ENCODE measurements at places on chromosomes 5 and 9.

DNA sequence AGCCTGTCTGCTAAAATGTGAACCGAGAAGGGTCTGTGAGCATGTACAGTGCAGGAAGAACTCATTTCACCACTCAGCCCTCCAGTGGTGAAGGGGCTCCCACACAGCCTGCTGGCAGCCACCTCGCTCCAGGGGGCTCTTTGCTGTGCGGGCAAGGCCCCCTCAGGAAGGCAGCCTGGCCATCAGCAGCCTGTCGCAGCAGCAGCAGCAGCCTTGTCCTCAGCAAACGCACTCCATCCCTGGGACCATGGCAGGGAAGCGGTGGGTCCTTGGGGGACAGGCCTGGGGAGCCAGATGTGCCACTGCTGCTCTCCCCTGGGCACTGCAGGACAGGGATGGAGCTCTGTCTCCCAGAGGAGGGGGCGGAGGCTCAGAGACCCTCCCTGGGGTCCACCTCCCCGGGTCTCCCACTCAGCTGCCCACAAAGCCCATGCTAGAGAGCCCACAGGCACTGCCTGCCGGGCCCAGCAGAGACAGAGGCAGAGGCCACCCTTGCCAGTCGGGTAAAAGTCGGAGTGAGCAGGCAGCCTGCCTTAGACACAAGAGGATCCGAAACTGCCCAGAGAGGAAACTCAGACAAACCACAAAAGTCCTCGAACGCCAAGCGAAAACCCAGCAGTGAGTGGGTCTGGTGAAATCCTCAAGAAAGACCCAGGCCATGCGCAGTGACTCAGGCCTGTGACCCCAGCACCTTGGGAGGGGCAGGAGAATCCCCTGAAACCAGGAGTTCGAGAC is 8.0 kb downstream of the BRD3 start:
- no peak for DNase-seq

DNA sequence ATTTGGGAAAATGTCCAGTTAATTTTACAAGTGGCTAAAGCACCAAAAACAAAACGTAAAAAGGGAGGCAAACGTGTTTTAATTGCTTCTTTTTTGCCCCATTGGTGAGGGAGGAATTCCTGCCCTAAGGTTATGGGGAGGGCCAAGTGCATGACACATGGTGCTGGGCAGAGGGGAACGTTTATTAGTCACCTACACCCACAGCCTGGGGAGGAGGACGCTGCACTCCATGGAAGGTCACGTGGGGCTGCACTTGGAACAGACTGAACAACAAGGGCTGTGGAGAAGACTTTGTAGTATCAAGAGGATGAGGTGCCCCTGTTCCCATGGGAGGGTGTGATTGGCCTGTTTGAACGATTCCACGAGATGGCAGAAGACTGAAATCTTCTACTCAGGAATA is 13.7 kb upstream of the ADAMTS16 start:
- no peak for DNase-seq

- DNase-seq: no peak
These were observed 46.5 kb upstream of the TNFAIP8 start for GRCh38 chr5:119309326-119309725.

DNA sequence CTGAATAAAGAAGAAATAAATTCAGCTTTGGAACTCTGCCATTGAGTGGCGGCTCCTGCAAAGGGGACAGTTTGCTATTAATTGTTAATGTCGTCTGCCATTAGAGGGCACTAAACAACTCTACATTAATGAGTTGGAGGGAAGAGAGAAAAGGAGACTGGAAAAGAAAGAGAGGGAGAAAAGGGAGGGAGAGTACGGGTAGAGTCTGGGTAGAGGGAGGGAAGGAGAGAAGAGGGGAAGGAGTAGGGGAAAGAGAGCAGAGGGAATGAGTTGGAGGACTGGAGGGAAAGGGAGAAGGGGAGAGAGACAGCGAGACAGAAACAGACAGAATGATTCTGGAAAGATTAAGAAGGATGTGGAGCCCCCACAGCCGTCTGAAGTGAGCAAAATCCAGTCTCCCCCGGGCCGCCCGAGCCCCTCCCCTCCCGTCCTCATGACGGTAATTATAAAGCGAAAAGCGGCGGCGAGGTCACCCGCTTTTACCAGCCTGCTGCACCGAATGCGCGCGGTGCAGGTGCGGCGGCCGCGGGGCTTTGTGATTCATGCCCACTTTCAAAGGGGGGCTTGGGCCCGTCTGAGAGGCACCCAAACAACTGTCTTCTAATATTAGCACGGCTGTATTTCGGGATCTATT is 1.9 kb upstream of the FST start:
- no peak for DNase-seq

DNA sequence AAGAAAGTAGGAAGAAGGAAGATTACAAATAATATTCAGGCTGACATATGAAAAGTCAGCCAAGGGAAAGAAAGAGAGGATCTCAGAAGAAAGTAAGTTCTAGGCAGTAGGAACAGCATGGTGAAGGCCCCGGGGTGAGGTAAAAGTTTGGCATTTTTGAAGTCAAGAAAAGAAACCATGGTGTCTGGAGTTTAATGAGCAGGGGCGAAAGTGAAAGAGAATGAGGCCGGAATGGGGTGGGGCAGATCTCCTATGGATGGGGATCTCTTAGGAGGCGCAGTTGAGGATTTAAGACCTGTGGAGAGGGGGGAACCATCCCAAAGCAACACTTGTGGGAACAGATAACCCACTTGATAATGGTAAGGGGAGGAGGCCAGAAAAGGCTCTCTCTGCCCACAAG is 42.3 kb upstream of the SMAD5 start:
- no peak for DNase-seq

DNA sequence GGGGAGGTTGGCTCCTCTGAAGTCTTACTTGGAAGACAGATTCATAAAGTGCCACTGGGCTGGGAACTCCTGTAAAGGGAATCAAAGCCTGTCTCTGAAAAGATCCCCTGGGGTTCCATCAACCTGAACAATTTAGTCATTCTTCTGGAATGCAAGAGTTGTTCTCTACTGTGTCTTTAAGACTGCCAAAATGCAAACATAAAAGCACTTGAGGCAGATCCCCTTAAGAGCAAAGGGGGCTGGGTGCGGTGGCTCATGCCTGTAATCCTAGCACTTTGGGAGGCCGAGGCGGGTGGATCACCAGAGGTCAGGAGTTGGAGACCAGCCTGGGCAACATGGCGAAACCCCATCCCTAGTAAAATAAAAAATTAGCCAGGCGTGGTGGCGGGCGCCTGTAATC is 16.7 kb downstream of the CDKN2AIPNL start:
- DNase-seq: no peak

DNA sequence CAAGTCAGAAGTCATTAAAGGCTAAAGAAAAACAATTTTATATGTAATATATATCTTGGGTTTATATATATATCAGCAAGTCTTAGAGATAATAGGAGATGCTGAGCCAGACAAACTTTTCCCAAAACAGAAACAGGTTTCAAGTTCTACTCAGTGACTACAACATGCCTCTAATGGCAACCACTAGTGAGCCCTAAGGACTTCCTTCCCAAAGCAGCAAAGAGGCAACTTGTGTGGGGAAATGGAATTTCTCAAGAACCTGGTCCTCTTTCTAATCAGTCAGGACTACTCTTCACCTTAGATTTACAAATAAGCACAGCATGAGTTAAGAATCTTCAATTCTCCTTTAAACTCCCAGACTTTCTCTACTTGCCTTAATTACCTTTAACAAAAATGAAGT is 17.6 kb downstream of the RNF38 start:
- no peak for DNase-seq

DNA sequence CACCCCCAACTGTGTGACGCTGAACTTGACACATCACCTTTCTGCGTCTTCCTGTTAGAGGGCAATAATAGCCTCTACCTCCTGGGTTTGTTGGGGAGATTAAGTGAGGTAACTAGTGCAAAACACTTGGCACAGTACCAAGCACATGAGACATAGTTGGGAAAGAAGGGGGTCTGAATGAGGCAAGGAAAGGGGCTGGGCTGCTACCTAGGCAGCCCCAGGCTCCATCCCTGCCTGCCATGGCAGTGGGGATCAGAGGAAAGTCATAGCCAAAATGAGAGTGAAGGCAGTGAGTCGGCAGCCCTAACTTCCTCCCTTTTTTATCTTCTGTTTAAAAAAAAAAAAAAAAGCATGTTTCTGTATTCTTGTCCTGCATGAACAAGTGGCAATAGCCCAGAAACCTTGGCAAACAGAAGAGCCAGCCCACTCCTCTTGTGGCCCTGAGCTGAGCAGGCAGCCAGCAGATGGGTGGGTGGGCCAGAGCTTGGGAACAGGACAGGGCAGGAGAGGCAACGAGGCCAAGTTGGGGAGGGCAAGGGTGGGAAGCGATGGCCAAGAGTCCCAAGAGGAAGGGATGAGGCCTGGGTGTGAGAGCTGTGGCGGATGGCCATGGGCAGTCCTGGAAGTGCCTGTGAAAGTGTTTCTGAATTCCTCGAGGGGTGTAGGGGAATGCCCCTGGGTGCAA is 11.4 kb downstream of the CAMK2A start:
- no peak for DNase-seq

DNA sequence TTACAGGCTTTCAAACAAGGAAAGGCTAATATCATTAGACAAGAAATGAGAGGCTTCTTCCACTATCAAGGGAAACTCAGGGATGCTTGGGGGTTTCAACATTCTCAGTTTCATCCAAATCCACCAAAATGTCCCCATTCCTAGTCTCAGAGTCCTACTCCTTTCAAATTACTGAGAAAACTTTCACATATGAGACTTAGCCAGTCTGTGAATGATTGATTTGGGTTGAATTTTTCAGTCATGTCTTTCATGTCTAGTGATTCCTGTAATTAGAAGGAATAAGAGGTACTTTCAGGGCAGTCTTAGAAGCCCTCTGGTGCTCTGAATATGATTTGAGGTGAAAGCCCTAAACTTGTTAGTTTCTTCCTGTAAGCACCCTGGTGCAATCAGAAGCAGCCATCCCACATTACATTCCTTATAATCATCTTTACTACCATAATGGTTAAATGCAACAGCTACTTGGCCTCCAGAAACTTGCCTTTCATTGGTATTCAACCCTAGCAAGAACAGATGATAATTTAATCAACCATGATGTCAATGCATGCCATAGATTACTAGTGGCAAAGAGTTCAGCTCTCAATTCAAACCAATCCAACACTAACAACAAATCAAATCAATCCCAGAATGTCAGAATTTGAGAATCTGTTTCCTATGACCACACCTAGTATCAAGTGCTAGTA is 50.7 kb upstream of the RIC1 start:
- DNase-seq: no peak

- no peak for DNase-seq
These were observed 4.0 kb downstream of the SNX30 start for GRCh38 chr9:112754578-112754977.

GRCh38 chr9:19416143-19416542 is 7.3 kb downstream of the ACER2 start:
- no peak for DNase-seq

DNA sequence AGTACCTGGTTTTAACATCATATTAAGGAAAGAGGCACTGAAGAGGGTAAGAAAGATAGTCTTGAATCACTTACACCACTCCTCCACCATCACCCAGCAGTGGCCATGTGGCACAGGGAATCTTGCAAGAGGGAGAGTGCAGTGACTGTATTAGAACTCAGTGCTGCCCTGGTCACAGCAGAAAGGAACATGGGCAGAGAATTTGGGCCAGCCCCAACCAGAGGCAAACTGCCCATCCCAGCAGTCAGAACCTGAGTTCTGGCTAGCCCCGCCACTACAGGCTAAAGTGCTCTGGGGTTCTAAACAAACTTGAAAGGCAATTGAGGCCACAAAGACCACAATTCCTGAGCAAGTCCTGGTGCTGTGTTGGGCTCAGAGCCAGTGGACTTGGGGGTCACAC is 16.7 kb upstream of the EFNA5 start:
- DNase-seq: no peak

DNA sequence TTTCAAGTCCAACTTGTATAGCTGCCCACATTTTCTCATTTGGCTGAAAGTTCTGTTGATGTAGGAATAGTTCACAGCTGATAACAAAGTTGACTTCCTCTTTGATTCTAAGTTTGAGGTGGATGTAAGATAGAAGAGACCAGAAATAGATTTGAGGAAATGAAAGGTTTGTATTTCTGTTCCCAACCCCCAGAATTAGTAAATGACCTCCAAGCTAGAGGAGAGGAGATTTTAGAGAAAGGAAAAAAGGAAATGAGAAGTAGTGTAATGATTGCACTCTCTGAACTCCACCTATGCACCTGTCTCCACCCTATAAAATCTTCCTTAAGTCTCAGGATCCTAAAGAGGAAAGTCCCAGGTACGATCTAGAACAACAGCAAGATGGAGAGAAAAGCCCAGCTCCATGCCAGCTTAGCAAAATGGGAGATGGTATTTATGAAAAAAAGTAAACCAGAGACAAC is 130.4 kb upstream of the POC5 start:
- DNase-seq: no peak

- no peak for DNase-seq
These were observed 601 bp upstream of the FAF2 start for GRCh38 chr5:176447591-176447977.

DNA sequence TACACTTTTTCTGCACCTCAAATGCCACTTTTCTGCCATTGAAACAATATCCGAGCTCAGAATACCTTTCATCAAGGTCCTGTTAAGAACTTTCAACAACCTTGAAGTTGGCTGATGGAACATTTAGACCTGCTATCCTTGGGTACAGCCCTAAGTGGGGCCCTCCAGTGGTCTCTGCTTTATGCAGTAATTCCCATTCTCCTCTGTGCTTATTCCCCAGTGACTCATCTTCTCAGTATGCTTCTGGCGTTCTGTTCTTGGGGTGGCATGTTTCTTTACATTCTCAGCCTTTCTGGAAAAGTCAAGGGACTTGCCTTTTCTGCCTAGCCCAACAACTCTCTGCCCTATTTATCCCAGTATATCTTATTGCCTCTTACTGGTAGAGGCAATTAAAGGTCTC is 7.1 kb downstream of the ANP32B start:
- no peak for DNase-seq

DNA sequence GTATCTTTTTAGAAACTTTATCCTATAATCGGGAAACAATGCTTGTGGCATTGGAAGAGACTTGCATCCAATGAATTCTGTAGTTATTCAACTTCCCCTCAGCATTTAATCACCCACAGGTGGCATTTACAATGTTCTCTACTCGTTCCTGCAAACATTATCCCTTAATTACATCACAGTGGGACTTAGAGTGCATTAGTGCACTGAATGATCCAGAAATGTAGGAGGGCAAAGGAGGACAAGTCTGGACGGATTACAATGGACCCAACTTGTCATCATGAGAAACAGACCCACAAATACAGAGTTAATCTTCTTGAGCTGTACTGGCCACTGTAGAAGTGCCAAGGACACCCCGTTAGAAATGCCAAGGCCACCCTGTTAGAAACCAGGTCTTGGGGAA is 129.1 kb downstream of the DOCK8 start:
- no peak for DNase-seq

- DNase-seq: no peak
These were observed 141.3 kb downstream of the PSAT1 start for GRCh38 chr9:78438211-78438610.

Measured in stimulated activated CD4-positive, alpha-beta T cell treated with anti-CD3 and anti-CD28 coated beads, Interleukin-1b, Interleukin-23, amount 100 ng/mL, for 1 hour (primary cell).